Mesenteric fat pad (tissue), 1 donor: ENCODE measurements at places on chromosomes 12 and 14. TPM values are rescaled to one million over a fixed set of nuclear protein-coding genes. Genes with fewer than 3 reads are reported as not detected.

The POU6F1 gene
- 14.8 TPM for total RNA-seq

The KIF21A gene
- total RNA-seq = 19.3 TPM

The LBHD2 gene
- total RNA-seq = 3.1 TPM

The USP44 gene
- total RNA-seq = 1.3 TPM

The CCDC197 gene
- total RNA-seq = not detected

The FITM1 gene
- total RNA-seq = 0.58 TPM

The MVK gene
- total RNA-seq = 9.1 TPM

The MYF6 gene
- total RNA-seq = not detected

The CCDC77 gene
- 7.9 TPM for total RNA-seq

The OR6C68 gene
- total RNA-seq = not detected

- no peak for DNase-seq
Observed at GRCh38 chr14:25231004-25231403, 181.1 kb upstream of the STXBP6 start.

DNA sequence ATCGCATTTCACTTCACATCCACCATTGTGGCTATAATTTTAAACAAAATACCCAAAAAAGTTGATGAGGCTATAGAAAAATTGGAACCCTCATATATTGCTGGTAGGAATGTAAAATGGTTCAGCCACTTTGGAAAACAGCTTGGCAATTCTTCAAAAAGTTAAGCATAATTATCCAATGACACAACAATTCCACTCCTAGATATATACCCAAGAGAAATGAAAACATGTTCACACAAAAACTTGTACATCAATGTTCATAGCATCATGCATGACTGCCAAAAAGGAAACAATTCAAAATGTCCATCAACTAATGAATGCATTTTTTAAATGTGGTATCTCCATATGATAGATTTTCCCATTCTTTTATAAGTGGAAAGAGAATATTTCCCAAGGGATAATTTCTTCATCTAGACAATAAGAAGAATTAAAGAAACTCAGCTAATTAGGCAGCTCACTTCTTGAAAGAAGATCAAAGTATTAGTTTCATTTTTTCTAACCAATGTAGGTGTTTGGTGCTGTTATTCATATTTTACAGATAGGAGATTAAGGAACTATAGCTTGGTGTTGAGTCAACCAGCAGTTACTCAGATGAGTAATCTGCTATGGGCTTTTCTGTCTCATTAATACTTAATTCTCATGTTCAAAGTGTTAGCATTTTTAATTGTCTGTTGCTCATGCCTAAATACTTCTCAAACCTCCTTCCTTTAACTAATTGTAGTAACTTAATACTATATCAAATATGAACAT, 32.8 kb downstream of the YEATS4 start:
- DNase-seq = no peak

GRCh38 chr12:4271717-4272423, 1.7 kb upstream of the CCND2 start:
- no peak for DNase-seq

DNA sequence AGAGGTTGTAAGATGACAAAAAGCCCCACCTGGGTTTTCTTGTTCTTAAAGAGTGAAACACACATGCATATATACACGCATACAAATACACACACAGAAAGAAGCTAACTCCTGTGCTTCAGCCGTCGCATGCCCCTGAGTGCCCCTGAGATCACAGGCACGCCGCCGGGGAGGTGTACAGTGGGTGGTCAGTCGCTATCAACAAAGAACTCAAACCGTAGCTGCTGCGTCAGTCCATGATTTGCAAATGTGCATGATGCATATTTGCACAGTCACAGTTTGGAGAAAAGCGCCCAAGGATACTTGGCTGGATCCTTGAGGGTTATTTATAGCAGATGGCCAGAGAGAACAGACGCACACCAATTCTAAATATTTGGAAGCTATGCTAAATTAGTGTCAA, 206.9 kb downstream of the TMEM132D start:
- no peak for DNase-seq

DNA sequence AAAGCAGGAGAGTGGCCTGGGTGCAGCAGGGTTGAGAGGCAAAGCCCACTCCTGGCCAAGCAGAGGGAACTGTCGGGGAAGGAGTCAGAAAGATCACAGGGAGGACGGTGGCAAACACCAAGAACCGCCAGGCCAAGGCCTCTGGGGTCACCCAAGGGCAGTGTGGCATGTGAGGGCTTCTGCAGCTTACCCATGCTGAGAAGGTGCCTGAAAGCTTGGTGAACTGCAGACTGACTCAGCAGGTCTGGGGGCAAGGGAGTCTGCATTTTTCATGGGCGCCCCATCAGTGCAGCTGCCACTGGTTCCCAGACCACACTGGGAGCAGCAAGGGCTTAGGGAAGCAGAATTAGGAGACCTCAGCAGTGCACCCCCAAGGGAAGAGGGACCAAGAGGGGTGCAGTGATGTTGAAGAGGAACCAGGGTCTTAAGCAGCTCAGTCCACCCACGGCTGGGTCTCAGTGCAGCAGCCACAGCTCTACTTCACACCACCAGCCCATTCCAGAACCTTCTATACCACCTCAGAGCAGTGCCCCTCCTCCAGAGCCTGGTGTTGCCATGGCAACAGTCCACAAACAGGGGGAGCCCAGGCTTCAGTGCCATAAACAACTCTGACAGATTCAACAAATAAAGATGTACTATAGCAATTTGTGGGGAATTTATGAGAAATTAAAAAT, 59.4 kb downstream of the ITPK1 start:
- DNase-seq = no peak

GRCh38 chr12:130474599-130475269, 137.0 kb downstream of the PIWIL1 start:
- no peak for DNase-seq

DNA sequence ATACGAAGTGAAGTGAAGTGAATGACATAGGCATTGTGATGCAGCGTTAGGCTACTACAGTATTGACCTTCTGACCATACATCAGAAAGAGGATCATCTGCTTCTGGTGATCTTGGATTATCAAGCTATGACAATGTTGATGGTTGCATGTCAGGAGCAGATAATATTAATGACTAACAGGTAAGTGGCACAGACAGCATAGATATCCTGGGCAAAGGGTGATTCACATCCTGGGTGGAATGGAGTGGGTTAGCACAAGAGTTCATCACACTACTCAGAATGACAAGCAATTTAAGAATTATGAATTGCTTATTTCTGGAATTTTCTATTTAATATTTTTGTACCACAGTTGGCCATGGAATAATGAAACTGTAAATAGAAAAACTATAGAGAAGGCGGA, 397.9 kb upstream of the ATP2B1 start:
- DNase-seq = no peak

DNA sequence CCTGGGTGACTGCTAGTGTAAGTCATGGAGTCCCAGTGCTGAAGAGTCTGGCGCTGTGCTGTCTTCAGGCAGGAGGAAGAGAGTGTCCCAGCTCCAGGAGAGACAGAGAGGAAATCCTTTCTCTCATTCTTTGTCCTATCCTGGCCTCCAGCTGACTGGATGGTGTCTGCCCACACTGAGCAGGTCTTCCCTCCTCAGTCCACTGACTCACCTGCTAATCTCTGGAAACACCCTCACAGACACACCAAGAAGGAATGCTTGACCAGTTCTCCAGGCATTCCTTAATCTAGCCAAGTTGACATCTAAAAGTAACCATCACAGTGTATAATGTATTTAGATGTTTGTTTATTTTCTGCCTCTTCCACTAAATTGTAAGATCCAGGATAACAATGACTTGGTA, 53.9 kb downstream of the EMP1 start:
- no peak for DNase-seq

DNA sequence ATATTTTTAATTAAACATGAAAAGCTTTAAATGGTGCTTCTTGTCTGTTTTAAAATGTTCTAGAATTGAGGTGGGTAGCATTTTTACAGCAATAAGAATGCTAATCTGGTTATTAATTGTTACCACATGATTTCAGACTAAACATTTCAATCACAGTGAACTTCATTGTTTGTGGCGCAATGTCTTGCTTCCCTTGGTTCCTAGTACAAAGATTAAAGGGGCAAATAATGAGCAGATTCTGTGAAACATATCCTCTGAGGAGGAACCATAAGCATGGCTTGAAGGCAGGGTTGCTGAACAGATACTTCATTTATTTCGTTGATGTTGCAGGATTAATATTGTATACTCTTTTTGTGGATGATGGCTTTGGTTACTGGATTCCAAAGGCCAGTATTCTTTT, 162.1 kb downstream of the FUT8 start:
- DNase-seq = no peak

DNA sequence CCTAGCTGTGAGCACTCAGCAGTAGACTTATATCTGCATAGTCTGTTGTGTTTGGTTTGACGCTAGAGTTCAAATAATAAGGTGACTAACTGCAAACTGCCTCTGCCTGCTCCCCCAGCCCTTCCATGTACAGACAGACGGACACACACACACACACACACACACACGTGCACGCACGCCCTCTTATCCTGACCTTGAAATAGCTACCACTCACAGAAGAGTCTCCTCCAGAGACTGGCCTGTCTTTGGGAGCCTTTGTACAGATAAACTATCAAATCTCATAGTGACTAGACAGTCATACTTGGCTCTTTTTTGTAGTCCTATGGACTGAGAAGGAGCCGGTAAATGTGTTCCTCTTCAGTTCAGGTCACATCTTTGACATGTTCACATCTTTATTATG, 158.4 kb downstream of the FBXL14 start:
- DNase-seq = no peak

- DNase-seq = no peak
Observed at GRCh38 chr14:22265319-22266141, 323.5 kb downstream of the DAD1 start.

DNA sequence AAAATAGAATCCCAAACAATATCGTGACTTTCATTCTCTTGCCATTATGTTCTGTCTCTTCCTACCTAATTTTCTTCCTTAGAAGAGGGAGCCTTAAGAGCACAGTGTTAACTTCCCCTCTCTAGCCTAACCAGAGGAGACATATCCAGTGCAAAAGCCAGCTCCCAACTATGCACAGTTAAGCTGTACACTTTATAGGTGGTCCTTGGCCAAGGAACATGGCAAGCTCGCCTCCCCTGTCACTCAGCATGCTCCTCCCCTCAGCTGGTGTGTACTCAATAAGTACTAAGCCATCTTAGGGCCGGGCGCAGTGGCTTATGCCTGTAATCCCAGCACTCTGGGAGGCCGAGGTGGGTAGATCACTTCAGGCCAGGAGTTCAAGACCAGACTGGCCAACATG, 255.1 kb upstream of the TMPO start:
- DNase-seq = no peak

- DNase-seq = no peak
Observed at GRCh38 chr14:50955373-50956043, 11.2 kb upstream of the PYGL start.

- no peak for DNase-seq
Observed at GRCh38 chr12:21989819-21990412, 48.7 kb upstream of the ABCC9 start.

DNA sequence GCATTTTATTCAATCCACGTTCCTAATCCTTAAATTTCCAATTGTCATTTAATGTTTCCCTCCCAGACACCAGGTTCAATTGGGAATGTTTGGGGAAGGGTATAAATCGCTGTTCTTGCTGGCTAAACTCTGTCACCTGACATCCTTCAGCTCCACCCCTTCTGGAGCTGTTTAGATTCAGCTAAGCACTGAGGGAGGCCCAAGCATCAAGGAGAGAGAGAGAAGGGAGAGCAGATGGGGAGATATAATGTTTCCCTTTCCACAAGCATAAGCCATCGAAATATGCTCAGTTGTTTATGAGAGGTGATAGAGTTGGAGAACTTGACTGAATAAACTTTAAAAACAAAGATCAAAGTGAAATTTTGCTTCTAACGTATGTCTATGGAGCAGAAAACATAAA, 1.8 kb downstream of the ABCC9 start:
- no peak for DNase-seq

- DNase-seq = no peak
Observed at GRCh38 chr12:131327521-131328488, 374.1 kb downstream of the ADGRD1 start.

GRCh38 chr12:42923583-42923982, 334.0 kb upstream of the PRICKLE1 start:
- DNase-seq = no peak

GRCh38 chr12:133202493-133203343, 21.4 kb downstream of the ZNF268 start:
- DNase-seq = no peak

GRCh38 chr12:2118061-2118460, 65.3 kb downstream of the CACNA1C start:
- no peak for DNase-seq

- DNase-seq = no peak
Observed at GRCh38 chr14:52049721-52050588, 18.9 kb downstream of the NID2 start.

DNA sequence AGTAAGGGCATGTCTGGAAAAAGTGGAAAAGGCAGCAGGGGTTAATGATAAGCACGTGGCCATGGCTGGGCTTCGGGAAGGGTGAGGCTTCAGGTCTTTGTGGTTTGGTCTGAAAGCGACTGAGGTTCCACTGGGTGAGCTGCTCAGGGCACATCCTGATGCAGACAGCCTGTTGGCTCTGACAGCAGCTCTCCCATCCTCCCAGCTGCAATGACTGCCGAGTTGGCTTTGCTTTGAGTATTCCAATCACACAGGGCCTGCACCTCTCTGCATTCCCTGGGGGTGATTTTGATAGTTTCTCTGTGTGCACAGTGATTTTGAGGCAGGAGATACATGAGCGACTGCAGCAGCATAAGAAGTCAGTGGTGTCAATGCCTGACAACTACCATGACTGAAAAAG, 390.7 kb downstream of the APAF1 start:
- DNase-seq = no peak

DNA sequence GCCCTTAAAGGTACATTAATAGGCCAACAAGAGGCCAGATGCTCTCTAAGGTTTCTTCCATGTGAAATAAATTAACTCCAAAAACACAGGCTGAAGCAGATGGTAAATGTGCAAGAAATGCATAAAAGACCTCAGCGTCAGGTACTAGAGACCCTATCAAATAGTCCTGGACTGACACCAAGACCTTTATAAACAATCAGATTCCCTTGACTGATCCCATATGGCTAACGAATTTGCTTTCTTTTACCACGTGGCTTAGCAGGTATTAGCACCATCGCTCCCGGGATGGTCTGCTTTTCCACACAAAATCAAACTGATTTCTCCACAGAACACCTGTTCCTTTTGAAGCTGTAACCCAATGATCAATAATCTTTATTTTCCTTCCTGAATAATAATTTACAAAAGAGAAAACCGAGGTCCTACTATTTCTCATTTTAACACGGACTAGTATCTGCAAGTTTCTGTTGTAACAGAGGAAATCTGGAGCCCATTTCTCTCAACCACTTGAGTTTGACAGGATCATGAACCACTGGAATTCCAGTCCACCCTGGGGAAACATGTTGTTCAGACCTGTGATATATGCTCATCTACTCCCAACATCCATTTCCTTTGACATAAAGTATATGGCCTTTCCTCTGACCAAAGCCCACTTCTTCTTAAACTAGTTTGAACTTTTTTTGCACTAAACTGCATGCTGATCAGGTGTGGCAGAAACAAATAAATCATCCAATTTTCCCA, 48.2 kb upstream of the DAAM1 start:
- DNase-seq = no peak

DNA sequence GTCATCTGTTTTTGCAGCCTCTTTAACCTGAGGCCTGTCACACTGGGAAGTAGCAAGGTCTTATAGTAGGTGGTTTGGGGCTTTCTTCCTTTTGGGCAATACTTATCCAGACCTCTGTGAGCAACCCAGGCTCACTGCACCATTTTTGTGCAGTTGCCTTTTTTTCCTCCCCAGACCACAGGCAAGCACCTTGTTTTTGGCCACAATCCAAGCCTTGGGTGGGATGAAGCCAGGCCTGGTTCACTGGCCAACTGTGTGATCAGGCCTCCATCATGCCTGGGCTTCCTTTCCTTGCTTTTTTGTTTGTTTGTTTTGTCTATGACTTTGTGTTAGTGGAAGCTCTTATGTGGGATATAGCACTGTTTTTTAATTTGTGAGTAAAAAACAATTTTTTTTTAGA, 71.7 kb downstream of the DNAH10 start:
- no peak for DNase-seq
